Psoas muscle (tissue), 8 donors: ENCODE measurements at places on chromosomes 1 and 21. TPM values are rescaled to one million over a fixed set of nuclear protein-coding genes. Genes with fewer than 3 reads are reported as not detected.

- DNase-seq, result no peak
These were observed 71.3 kb downstream of the AHCTF1 start for GRCh38 chr1:246860401-246860800.

GRCh38 chr1:7513081-7513480 lies 258.0 kb upstream of the VAMP3 start:
- DNase-seq, result peak; percentile 12

GRCh38 chr21:38869196-38869595 lies 63.5 kb downstream of the ETS2 start:
- no peak for DNase-seq

GRCh38 chr1:59178339-59179187 lies 118.3 kb upstream of the FGGY start:
- DNase-seq, result peak; percentile 81

- no peak for DNase-seq
These were observed 13.1 kb upstream of the LPGAT1 start for GRCh38 chr1:211843507-211844298.

- peak; percentile 32 for DNase-seq
These were observed 176.8 kb downstream of the FAF1 start for GRCh38 chr1:50783286-50783685.

DNA sequence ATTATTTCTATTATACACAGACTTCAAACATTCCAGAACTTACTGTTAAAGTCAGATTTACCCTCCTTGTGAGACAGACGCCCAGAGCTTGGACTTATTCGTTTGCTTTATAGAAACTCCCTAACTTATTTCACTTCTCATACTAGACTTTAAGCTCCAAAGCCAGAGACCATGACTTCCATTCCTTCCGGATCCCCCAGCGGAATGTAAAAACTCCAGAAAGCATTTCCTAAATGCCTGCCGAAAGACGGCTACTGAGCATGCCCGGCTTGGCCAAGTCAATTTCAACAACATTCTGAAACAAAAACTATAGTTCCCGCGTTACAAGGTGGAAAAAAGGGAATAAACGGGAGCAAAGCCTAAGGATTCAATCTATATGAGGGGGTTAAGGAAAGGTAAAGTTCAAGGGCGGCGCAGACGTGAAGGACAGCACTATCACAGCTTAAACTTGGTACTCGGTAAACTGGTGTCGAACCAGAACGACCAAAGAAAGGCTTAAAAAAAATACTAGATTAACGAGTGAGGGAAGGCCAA lies 1.1 kb downstream of the USP48 start:
- DNase-seq, result no peak

DNA sequence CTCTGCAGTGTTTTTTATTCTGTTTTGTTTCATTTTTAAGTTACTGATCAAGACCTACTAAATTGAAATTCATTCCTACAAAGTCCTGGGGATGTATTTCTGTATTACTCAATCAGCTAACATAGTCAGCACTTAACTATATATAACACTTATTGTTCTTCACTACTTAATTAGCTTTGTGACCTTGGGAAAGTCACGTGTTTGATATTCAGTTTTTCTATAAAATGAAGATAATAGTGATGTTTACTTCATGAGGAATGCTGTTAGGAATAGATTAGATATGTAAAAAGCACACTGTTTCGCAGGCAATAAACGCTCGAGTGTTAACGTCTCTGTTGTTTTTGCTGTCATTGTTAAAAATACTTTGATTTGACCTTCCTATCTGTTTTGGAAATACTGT lies 44.6 kb downstream of the CTTNBP2NL start:
- DNase-seq, result no peak

- no peak for DNase-seq
These were observed 303.7 kb downstream of the HLX start for GRCh38 chr1:221182791-221183533.

DNA sequence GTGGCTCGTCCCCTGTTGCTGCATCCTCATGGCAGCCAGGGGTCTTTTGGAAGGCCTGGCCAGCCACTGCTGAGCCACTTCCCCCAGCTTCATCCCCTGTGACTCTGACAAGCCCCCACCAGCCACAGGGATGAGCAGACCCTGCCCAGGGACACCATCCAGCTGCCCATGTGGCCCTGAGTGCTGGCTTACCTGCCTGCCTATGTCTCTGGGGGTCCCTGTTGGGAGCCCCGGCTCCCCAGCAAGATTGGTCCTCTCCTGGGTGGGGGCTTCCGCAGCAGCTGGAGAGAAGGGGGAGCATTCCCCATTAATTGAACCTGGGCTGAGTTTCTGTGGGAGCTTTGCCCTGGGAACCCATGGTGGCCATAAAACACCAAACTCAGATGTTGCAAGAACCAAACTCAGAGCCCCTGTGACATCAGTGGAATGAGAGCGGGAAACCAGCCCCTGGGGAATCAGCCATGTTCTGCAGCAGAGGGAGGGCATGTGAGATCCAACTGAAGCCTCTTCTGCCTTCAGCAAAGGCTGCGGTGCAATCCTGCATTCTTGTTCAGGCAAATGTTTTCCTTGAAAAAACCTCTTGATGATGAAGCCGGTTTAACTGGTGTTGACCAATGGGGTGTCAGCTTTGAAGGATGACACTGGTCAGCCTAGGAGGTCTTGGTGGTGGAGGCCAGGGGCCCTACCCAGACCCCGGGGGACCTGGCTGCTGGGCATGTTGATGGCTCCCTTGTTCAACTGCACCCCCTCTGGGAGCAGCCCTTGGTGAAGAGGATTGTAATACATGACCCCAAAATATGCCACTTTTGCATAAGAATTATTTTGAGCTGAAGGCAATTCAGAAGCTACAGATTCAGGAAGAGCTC lies 28.3 kb upstream of the COL18A1 start:
- peak; percentile 24 for DNase-seq

- DNase-seq, result peak; percentile 36
These were observed 7.3 kb upstream of the SAMD11 start for GRCh38 chr1:916173-917075.

DNA sequence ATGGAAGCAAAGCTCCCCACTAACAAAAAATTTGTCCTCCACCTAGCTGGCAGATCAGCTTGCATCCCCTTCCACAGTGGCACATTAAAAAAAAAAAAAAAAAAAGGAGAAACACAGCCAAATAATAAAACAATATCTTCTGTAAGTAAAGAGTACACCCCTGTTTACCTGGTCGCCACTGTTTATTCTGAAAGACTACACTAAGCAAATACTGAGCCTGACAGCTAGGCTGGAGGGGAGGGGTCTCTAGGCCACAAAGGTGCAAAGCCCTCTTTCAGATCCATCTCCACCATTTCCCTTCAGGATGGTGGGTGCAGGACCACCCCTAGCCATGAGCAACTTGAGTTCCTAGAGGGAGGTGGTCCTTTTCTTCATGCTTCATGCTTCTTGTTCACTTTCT lies 22.8 kb upstream of the SLC45A3 start:
- no peak for DNase-seq

GRCh38 chr21:45469273-45470086 lies 64.5 kb downstream of the COL18A1 start:
- DNase-seq, result peak; percentile 45

GRCh38 chr1:80842796-80843195 lies 957.9 kb upstream of the ADGRL2 start:
- DNase-seq, result no peak

- no peak for DNase-seq
These were observed 253.8 kb upstream of the RAB4A start for GRCh38 chr1:229017091-229017490.

- peak; percentile 85 for DNase-seq
These were observed at the start of gene SOX13 for GRCh38 chr1:204072931-204073836. Gene SOX13, plus strand, starts transcription at chr1:204073115. Its CDS starts 39,801 bp downstream, at chr1:204112916.

- DNase-seq, result no peak
These were observed 647 bp downstream of the TSEN15 start for GRCh38 chr1:184052194-184052559.

- no peak for DNase-seq
These were observed 19.2 kb upstream of the RLF start for GRCh38 chr1:40141878-40142535.

DNA sequence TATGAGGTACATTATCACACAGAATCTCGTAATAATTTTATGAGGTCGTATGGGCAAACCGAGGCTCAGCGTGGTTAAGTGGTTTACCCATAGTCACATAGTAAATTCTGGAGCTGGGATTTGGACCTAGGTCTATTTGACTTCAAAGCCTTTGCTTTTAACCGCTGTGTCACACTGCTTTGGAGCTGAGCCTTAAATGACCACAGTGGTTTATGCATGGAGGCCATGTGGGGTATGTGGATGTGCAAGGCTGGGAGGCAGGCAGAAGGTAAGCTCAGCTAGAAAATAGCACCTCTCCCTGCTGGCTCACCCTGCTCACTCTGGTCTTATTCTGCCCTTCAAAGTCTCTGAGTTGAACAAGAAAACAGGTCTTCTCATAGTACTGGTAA lies 269.5 kb downstream of the TRABD2B start:
- DNase-seq, result no peak

- no peak for DNase-seq
These were observed 622 bp upstream of the TMPRSS2 start for GRCh38 chr21:41508415-41509144.

GRCh38 chr21:28410256-28410655 lies 582.4 kb downstream of the LTN1 start:
- DNase-seq, result no peak

DNA sequence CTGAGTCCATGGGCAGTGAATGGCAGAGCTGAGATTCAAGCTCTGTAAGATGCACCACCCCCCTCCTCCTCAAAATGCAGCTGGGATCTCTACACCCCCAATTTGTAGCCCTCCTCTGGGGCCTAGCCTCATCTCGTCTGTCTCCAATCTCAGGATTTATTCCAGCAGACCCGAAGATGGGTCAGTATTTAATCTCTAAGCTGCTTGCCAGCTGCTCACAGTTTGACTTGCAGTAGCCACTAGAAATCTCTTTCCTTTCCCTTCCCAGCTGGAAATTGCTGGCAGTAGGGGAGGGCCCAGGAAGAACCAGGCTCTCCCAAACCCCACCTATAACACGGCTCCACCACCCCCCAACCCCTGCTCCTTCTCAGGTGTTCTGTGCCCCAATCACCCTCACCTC lies 1.5 kb downstream of the LACTBL1 start:
- no peak for DNase-seq

GRCh38 chr1:23343221-23344110 lies 618 bp downstream of the HNRNPR start:
- no peak for DNase-seq

DNA sequence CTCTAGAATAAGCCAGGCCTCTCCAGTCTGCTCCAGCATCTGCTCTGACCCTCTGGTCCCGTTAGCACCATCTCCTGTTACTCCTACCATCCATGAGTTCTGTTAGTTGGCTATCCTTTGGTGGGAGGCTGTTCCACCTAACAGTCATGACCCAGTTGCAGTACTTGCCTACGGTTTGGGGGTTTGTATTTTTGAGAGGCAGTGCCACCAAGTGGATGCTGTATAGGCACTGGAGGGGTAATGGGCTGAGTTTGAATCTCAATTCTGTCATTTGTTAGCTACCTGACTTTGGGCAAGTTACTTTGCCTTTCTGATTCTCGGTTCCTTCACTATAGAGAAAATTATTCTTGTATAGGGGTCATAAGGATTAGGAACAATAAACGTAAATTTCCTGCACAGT lies 12.1 kb upstream of the C8B start:
- DNase-seq, result no peak

- no peak for DNase-seq
These were observed 44.1 kb upstream of the DNAJC6 start for GRCh38 chr1:65265296-65265650.

GRCh38 chr1:212539737-212540430 lies 68.7 kb upstream of the ATF3 start:
- DNase-seq, result no peak

DNA sequence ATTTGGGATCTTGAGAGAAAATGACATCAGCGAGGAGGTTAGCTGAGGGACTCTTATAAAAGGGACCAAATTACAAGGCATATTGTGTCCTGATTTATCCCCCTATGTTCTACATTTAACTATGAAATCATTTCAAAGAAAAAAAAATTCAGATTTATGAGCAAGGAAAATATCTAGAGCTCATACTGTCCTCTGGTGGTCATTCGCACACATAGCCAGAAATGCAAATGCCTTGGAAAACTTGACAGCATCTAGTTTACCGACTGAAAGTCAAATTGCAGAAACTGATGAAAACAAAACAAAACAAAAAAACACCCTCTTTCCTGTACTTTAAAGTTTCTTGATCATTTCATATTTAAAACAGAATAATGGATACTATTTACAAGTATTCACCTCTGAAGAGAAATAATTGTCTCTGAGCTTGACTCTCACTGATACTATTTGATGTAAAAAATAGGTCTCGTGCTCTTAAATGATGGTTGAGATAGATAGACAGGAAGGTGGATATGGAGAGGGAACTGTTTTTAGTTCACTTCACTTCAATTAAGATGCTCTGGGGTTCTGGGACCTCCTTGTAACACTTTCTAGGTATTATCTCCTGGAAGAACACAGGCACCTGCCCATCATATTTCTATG lies 253.8 kb downstream of the PCP4 start:
- DNase-seq, result no peak

- DNase-seq, result no peak
These were observed 17.2 kb downstream of the CC2D1B start for GRCh38 chr1:52348704-52349300.

DNA sequence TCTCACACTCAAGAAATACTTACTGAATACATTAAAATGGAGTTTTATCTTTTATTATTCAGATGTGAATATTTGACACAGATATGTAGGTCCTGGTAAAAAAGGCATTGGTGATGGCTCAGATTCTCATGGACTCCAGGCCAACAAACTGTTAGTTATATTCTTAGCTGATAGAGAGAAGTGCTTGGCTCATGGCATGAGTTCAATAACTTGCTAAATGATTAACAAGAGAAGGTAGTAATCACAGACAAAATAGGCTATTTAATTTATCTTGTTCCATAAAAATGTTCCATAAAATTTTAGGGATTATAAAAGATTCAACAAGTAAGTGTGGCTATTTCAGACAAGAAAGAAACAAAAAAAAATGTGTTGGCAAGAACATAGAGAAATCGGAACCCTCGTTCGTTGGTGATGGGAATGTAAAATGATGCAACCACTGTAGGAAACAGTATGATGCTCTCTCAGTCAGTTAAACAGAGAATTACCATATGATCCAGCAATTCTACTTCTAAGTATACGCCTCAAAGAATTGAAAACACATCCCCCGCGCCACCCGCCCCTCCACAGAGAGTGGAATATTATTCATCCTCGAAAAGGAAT lies 737.8 kb upstream of the ADAMTS5 start:
- DNase-seq, result no peak

DNA sequence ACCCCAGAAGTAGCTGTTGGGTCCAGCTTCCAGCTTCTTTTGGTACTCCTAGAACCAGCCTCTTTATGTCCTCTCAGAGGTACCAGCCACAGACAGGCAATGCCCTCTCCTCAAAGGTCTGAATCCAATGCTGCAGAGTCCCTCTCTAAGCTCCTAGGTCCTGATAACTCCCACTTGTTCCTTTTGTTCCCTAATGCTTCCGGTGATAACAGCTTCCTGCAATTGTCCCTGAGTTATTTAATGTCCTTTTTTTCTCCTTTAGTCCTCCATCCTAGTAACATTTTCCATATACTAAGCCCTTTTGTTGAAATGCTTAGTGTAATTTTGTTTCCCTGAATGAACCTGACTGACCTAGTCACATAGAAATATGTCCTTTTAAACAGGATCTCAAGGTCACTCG lies 201.7 kb upstream of the BEND5 start:
- DNase-seq, result no peak

ARHGAP30 gene
- 0.73 TPM for polyA plus RNA-seq

VAV3 gene
- polyA plus RNA-seq, result 0.28 TPM

CGN gene
- 0.12 TPM for polyA plus RNA-seq

CHIA gene
- polyA plus RNA-seq, result not detected

ANKRD35 gene
- polyA plus RNA-seq, result 3.1 TPM

AGMAT gene
- 7.2 TPM for polyA plus RNA-seq
